Tibial artery (tissue), 4 donors: ENCODE measurements at places on chromosomes 11 and 22.

GRCh38 chr22:49953680-49954344 lies 6.8 kb upstream of the PIM3 start:
- no peaks in the 10 kb centered on the region for H3K36me3 ChIP-seq
- H3K27me3 ChIP-seq, result no peaks in the 10 kb centered on the region
- H3K4me1 ChIP-seq, result no peaks in the 10 kb centered on the region

GRCh38 chr11:115078461-115079438 lies 400.4 kb downstream of the NXPE2 start:
- H3K4me1 ChIP-seq, result no peaks in the 10 kb centered on the region
- H3K27ac ChIP-seq, result no peak overlapping the region
- DNase-seq, result no peak
- H3K4me3 ChIP-seq, result no peak overlapping the region
- H3K36me3 ChIP-seq, result no peaks in the 10 kb centered on the region
- peaks cover 7% of the 10 kb centered on the region for H3K27me3 ChIP-seq

- no peaks in the 10 kb centered on the region for H3K4me1 ChIP-seq
- no peak for DNase-seq
- H3K36me3 ChIP-seq, result no peaks in the 10 kb centered on the region
- H3K27ac ChIP-seq, result no peak overlapping the region
- H3K27me3 ChIP-seq, result no peaks in the 10 kb centered on the region
These were observed 117.8 kb downstream of the GGTLC2 start for GRCh38 chr22:22761963-22762772.

DNA sequence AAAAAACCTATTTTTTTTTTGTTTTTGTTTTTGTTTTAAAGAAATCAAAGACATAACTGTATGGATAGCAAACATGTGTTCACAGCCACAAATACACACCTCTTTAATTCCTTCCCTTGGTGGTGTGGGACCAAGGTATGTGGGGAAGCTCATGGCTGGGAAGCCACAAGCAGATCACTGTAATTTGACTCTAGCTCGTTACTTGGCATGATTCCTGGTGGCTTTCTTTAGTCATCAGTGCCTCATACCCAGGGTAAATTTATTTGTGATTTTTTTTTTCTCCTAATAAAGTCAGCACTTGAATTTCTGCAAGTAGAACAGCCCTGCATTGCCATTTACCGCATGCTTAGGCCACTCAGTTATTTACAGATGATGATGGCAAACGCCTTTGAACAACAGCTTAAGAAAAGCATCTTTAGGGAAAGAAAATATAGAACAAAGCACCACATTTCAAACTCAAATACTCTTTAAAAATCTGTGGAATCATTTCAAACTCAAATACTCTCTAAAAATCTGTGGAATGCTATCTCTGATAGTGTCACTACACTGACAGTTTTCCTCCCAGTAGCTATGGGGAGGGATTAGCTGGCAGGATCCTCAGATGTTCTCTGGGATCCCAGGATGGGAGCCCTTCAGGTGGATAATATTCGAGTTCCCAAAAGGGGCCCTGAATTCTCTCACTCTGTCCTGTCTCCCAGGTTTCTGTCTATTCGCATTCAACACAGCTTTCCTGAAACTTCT lies 687.2 kb downstream of the OPCML start:
- no peaks in the 10 kb centered on the region for H3K4me1 ChIP-seq
- H3K27ac ChIP-seq, result no peak overlapping the region
- no peaks in the 10 kb centered on the region for H3K36me3 ChIP-seq
- no peak overlapping the region for H3K4me3 ChIP-seq
- H3K27me3 ChIP-seq, result no peaks in the 10 kb centered on the region
- DNase-seq, result no peak

DNA sequence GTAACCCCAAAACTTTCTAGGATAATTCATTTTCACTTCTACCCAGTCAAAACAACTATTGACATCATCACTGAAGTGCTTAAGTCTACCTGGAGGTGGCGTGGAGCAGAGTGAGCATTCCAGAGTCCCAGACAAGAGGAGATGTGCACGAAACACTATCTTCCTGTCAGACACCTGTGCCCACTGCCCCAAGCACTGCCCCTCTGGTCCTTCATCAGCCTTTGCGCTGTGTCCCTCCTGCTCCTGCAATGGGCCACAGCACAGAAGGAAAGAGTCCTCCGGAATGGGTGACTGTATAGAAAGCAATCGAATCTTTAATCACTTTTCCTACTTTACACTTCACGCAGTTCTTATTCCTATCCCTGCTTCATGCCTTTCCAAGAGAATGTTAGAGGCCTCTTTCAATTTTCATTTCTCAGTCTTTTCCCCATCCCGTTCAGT lies 512 bp upstream of the GRIA4 start:
- no peak overlapping the region for H3K27ac ChIP-seq
- no peak overlapping the region for H3K4me3 ChIP-seq
- no peak for DNase-seq

DNA sequence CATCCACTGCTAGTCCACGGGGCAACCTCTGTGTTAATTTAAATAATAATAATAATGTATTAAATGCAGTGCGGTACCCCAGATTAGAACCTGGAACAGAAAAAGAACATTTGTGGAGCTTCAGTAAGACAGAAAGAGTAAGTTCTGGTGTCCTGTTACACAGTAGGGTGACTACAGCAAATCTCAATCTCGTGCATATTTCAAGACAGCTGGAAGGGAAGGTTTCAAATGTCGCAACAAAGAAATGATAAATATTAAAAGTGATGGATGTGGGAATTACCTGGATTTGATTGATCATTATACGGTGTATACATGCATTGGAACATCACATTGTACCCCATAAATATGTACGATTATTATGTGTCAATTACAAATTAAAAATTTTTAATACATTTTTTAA lies 1.7 kb upstream of the RAC2 start:
- H3K4me1 ChIP-seq, result no peaks in the 10 kb centered on the region
- no peaks in the 10 kb centered on the region for H3K36me3 ChIP-seq
- no peak overlapping the region for H3K27ac ChIP-seq
- H3K4me3 ChIP-seq, result no peak overlapping the region
- DNase-seq, result no peak

GRCh38 chr11:27443746-27444507 lies 28.7 kb downstream of the LGR4 start:
- H3K4me3 ChIP-seq, result no peak overlapping the region
- no peak overlapping the region for H3K27ac ChIP-seq
- no peaks in the 10 kb centered on the region for H3K36me3 ChIP-seq
- H3K27me3 ChIP-seq, result no peaks in the 10 kb centered on the region
- no peaks in the 10 kb centered on the region for H3K4me1 ChIP-seq
- no peak for DNase-seq

DNA sequence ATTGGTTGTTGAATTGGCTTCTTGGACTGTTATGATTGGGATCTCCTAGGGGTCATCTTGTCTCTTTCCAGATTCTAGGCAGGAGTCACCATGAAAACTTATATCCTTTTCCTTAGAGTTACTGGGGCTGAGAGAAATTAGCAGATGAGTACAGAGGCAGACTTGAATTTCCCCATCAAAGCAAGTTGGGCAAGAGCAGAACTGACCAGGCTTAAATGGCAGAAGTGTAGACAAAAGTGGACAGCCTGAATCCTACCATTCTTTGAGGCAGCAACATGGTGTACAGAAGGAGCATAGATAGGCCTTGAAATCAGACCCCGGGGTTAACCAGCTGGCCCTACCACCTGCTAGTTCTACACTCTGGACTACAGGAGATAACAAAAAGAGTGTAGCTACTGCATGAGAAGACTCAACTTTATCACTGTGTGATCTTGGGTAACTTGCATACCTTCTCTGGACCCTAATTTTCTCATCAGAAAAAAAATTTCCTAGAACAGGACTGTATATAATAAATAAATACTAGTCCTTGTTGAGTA lies 427.4 kb upstream of the CADM1 start:
- H3K4me1 ChIP-seq, result no peaks in the 10 kb centered on the region
- no peaks in the 10 kb centered on the region for H3K36me3 ChIP-seq
- no peak overlapping the region for H3K27ac ChIP-seq
- no peak for DNase-seq
- H3K4me3 ChIP-seq, result no peak overlapping the region

DNA sequence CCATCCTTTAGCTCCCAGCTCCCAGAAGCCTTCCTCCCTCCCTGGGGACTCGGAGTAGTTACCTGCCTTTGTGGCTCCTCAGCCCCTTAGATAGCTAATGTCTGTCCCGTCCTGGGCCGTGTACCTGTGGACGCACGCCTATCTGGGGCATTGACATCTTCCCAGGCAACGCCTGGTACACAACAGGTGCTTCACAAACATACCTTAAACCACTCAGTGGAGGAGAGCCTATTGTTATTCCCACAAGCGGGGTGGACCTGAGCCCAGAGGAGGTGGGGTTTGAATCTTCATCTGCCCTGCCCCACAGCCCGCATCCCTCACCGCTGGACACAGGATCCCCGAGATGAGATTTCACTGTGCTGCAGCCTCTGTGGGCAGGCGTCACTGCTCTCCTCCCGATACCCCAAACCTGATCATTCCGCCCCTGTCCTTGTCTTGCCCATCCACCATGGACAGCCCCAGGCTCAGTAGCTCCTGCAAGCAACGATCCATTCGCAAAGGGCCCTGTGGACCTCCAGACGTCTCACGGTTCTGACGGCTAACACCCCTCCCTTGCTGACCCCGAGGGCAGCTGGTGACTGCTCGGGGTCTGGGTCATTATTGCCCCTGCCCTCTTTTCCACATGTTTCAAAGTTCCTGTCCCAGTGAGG lies 73.8 kb upstream of the SHISAL1 start:
- no peaks in the 10 kb centered on the region for H3K27me3 ChIP-seq
- no peaks in the 10 kb centered on the region for H3K4me1 ChIP-seq
- no peak overlapping the region for H3K27ac ChIP-seq
- no peaks in the 10 kb centered on the region for H3K36me3 ChIP-seq

- H3K27ac ChIP-seq, result no peak overlapping the region
- no peaks in the 10 kb centered on the region for H3K4me1 ChIP-seq
- no peak overlapping the region for H3K4me3 ChIP-seq
- no peaks in the 10 kb centered on the region for H3K36me3 ChIP-seq
- DNase-seq, result no peak
These were observed 916.3 kb downstream of the TBC1D22A start for GRCh38 chr22:47678636-47679287.

DNA sequence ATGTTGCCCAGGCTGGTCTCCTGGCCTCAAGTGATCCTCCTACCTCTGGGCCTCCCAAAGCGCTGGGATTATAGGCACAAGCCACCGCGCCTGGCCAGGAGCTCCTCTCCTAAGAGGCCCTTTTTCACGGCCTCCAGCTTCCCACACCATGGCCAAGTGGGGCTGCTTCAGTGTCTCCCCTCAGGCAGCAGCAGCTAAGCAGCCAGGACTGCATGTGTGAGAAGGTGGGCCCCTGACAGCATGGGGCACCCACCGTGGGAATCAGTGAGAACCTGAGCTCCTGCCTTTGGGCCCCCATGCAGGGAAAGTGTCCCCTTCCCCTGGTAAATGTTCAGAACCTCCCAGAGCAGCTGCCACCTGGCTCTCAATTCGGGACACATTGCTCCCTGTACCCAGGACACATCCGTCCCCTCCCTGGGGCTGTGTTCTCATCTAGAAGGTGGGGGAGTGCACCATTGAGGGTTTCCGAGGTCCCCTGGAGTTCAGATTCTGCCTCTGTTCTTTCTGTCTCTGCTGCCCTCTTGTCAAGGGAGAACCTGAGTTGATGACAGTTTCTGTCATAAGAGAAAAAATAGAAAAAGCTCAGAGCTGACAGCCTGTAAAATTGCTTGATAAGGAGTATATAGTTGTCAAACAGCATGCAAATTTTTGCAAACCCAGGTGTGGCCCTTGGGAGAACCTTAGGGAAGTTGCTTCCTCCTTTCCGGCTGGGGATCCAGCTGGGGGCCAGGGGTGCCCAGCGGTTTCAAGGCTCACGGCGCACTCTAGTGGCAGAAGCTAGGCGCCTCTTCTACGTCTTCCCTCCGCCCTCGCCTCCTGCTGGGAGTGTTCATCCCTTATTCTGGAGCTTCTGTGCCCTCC lies 29.7 kb downstream of the FAM83F start:
- no peaks in the 10 kb centered on the region for H3K36me3 ChIP-seq
- no peaks in the 10 kb centered on the region for H3K27me3 ChIP-seq
- H3K4me1 ChIP-seq, result no peaks in the 10 kb centered on the region
- DNase-seq, result no peak
- H3K27ac ChIP-seq, result no peak overlapping the region

DNA sequence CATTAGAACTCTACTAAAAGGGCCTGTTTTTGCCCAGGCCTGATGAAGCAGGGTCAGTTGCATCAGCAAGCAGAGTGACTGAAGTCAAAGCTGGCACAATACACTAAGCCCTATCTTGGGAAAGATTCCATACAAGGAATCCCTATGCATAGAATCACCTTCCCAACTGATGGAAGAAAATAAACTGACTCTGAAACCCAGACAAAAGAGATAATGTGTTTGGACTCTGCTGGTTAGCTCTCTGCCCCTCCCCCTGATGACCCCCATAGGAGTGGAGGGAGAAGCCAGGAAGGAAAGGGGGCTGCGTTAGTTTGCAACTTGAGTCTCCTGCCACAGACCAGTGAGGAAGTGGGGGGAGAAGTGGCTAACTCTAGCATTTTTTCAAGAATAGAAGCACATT lies 32.9 kb downstream of the GALNT18 start:
- H3K36me3 ChIP-seq, result no peaks in the 10 kb centered on the region
- no peaks in the 10 kb centered on the region for H3K27me3 ChIP-seq
- no peak overlapping the region for H3K4me3 ChIP-seq
- H3K4me1 ChIP-seq, result no peaks in the 10 kb centered on the region

DNA sequence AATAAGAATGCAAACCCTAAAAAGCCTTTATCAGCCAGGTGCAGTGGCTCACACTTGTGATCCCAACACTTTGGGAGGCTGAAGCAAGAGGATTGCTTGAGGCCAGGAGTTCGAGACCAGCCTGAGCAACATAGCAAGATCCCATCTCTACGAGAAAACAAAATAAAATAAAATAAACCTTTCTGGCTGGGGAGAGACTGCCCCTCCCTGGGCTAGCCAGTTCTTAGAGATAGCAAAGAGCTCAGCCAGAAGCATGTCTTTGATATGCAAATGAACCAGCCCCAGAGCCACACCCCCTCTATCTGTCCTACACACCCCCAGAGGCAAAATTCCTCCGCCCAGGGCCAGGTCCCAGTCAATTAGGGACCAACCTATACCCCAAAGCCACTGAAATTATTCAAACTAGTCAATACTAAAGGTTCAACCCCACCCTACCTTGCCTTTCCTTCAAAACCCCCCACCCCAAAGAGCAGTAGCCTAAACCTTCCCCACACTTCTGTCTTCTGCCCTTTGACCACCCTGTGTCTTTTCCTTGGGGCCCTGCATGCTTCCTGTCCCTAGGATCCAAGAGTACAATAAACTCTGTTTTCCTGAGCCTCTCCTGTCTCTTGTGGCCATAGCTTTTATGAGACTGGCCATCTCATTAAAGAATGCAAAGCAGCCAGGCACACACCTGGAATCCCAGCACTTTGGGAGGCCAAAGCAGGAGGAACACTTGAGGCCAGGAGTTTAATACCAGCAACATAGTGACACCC lies 37.3 kb upstream of the CXCR5 start:
- no peak overlapping the region for H3K4me3 ChIP-seq
- H3K27ac ChIP-seq, result no peak overlapping the region
- H3K36me3 ChIP-seq, result no peaks in the 10 kb centered on the region
- no peaks in the 10 kb centered on the region for H3K27me3 ChIP-seq
- peaks cover 17% of the 10 kb centered on the region for H3K4me1 ChIP-seq

GRCh38 chr22:29459773-29460172 lies 20.2 kb upstream of the NEFH start:
- H3K27me3 ChIP-seq, result peaks cover 2% of the 10 kb centered on the region
- no peaks in the 10 kb centered on the region for H3K36me3 ChIP-seq
- no peak for DNase-seq
- H3K4me3 ChIP-seq, result no peak overlapping the region
